ENCODE measurements at places on chromosomes 3 and 15.

- DNase-seq, result no peak
These were observed 240.5 kb upstream of the CFAP20DC start for GRCh38 chr3:59290358-59290757.

DNA sequence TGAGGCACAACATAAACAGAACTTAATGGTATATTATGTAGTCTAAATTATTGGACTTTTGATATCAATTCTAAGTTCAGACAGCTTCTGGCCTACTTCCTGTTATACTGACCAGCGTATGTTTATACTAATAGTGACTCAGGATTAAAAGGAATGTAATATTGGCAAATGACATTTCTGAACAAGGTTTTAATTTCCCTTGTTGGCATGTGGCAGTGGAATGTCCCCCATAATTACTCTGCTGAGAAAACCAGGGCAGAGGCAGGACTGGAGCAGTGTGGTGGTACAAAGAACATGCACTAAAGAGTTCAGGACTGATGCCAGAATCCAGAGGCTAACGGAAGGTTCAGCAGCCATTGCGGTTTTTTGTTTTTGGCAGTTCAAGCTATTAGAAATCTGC, 184.0 kb downstream of the KCNAB1 start:
- no peak for DNase-seq

DNA sequence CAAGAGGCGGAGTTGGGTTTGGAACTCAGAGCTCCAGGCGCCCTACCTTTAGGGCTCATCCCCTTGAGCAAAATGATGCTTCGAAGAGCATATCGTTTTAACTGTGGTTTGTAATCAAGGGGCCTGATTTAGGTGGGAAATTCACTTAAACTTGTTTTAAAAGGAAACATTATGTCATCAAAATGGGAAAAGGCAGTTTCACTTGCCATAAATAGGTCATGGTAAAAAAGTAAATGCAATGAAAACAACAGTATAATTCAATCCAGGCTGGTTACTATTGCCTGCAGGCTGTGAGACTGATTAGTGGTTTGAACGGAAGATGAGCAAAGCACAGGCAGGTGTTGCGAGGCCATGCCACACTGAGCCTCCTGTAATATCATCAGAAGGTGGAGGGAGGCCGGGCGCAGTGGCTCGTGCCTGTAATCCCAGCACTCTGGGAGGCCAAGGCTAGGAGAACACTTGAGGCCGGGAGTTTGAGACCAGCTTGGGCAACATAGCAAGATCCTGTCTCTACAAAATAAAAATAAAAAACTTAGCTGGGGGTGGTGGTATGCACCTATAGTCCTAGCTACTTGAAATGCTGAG, 2.1 kb downstream of the HDAC11 start:
- no peak for DNase-seq

- DNase-seq, result no peak
These were observed 605.8 kb upstream of the NAALADL2 start for GRCh38 chr3:174253196-174253823.

GRCh38 chr3:169186596-169186995, 476.9 kb downstream of the MECOM start:
- DNase-seq, result no peak

DNA sequence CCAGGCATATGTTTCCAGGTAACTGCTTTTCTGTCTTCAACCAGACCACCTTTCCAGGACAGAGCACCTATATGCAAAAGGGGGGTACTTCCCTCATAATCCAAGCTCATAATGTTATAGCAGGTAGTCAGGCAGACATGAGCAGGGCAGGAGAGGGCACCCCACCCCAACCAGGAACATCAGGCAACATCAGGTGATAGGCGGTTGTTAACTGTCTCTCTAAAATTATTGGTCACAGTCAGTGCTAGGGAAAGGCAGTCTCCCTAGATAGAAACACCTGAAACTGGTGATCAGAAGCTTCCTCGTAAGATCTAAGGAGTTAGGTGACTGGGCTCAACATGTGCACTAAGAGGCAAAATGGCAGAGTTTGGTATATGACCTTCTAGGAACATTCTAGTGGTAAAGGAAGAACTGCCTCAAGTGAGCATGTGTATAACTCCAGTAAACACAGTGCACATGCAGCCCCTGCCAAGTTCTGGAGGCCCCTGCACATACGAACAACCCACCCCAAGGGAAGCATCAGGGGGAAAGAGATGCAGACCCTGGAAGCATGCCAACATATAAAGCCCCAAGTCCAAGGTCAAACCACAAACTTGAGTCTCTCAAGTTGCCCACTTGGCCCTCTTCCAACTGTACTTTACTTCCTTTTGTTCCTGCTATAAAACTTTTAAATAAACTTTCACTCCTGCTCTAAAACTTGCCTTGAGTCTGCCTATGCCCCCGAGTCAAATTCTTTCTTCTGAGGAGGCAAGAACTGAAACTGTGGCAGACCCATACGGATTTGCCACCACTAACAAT, 270.9 kb downstream of the ULK4 start:
- DNase-seq, result no peak

DNA sequence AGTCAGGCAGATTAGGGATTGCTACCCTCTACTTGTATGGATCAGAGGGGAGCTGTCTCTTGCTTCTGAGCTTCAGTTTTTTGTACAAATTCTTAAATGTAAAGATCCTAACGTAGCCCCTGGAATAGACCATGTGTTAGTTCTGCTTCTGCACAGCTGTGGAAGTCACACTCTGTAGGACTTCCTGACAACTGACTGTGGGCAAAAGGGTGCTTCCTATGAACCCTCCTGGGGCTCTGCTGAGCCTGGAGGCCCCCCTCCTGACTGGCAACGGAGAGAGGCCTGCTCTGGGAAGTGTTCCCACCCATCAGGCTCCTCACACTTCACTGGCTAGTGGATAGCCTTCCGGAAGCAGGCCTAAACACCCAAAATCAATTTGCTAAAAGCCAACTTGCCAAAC, 131.0 kb downstream of the RPLP1 start:
- no peak for DNase-seq

- no peak for DNase-seq
These were observed 13.1 kb upstream of the SLC27A2 start for GRCh38 chr15:50168783-50169411.

DNA sequence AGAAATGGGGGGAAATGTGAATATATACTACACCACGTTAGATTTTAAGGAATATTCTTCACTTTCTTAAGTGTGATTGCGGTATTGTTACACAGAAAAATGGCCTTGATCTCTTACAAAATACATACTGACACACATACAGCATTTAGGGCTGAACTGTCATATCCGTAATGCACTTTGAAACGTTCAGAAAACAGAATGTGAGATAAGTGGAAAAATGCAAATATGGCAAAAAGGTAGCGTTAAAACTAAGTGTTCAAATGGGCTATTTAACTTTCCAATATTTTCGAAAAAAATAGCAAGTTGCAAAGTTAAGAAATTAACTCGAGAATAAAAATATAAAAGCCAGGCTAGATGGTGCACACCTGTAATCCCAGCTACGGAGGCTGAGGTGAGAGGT, 1.8 kb downstream of the ZNF280D start:
- no peak for DNase-seq

GRCh38 chr3:188351648-188352047, 197.7 kb downstream of the LPP start:
- no peak for DNase-seq

GRCh38 chr15:51939216-51939615, 32.4 kb downstream of the LEO1 start:
- no peak for DNase-seq

GRCh38 chr3:112794622-112795172, 52.0 kb downstream of the CD200R1L start:
- no peak for DNase-seq

- no peak for DNase-seq
These were observed 243.8 kb upstream of the TOPAZ1 start for GRCh38 chr3:43997788-43998369.

DNA sequence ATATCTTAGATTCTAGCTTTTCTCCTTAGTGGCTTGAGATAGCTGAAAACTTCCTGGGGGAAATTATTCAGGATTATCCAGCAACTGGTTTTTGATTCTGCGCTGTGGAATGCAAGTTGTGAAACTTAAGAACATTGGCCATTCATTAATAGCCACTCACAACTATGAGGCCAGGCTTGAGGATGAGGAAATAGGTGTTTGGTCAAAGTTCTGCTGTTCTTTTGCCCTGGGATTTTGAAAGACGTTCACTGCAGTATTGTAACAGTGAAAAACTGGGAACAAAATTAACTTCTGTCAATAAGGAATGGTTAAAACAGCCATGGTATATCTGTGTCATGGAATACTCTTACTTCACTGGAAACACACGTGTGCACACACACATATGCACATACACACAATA, 44.1 kb downstream of the CTXND1 start:
- no peak for DNase-seq

DNA sequence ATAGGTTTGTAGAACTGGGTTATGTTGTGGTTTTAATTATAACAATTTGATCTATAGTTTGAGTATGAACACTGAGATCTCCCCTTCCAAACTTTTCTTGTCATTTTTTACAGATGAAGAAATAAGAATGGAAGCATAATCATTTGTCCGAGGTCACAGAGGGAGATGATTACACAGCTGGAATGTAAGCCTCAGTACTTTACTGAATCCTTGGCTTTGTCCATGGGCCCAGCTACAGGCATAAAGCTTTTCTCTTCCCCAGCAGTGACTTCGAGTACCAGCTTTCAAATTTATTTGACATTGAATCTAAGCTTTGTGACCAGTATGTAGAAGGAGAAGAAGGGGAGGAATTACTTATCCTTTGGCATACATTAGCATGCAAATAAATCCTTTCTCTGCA, 80.9 kb upstream of the DCBLD2 start:
- no peak for DNase-seq

- no peak for DNase-seq
These were observed 233.5 kb upstream of the ST8SIA2 start for GRCh38 chr15:92159906-92160841.

GRCh38 chr3:119831022-119831421, 49.1 kb downstream of the NR1I2 start:
- DNase-seq, result no peak

DNA sequence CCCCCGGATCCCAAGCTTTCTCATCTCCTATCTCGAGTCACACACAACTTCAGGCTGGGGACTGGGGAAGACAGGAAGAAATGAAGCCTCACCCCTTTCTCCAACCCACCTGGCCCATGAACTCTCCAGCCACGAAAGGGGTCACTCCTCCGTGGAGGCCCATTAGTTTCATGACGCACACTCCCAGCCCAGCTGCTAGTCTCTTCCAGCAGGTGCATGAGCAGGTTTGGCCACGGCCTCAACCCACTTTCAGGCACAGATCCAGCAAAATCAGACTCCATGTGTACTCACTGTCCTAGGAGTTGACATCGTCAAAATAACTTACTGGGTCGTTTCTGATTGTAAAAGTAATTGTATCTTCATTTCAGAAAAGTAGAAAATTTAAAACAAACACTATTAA, 76.6 kb downstream of the C3orf70 start:
- DNase-seq, result no peak

- DNase-seq, result no peak
These were observed 42.7 kb downstream of the HHLA2 start for GRCh38 chr3:108338901-108339545.

GRCh38 chr15:51619331-51620035, 3.1 kb downstream of the DMXL2 start:
- DNase-seq, result no peak

GRCh38 chr3:16668776-16669545, 63.7 kb upstream of the DAZL start:
- DNase-seq, result no peak

- no peak for DNase-seq
These were observed 34.9 kb downstream of the PPCDC start for GRCh38 chr15:75058127-75058905.

DNA sequence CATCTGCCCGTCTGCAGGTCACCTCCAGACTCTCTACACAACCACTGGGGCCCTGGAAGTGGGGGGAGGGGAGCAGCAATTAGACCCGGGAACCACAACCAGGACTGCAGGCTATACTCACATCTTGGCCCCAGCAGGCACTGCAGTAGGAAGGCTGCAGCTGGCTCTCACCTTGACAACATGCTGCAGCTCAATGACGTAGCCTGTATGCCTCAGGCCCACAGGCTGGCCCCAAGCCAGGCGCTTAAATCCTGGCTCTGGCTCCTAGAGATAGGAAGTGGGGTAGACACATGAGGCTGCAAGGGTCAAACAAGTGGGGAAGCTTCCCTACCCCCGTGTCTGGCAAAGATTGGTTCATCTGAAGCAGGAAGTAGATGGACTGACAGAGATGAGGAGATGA, 4.6 kb upstream of the QRICH1 start:
- no peak for DNase-seq

Measured in GM10248 (cell line).